ENCODE measurements at places on chromosomes 4 and X.

DNA sequence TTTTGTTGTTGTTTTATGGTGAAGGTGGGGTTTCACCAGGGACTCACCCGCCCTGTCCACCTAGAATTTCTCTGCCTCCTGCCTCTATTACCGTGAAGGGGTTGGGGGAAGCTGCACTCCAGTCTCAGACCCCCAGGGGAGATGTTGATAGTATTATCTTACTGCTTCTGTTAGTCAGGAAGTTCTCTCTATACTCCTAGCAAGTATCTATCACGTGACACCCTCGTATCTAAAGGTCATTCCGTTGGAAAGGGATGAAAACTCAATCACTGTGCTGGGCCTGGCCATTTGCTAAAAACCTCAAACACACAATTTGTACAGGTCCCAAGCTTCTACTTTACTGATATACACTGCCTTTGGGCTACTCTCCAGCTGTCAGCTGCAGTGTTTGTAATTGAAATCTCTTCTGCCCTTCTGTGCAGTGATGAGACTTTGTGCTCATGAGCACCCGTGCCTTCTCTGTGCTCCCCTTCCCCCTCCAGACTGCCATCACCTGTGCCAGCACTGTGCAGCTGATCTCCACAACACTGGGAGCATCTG lies 188.5 kb upstream of the ANXA3 start:
- DNase-seq: no peak

DNA sequence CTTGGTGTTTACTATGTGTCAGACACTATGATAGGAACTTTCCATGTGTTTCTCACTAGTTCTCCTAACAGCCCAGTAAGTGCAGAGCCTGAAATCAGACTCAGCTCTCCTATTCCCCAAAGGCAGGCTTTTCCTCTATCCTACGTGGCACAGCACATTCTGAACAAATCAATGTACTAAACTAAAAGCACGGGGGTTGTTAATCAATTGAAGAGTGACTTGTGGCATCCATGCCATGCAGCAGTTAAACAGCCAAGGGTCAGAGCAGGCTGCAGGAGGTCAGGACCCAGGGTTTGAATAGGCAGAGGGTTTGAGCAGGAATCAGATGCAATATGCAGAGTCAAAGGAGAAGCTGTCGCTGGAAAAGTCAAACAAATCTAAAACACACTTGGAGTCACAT lies 289.7 kb upstream of the LDB2 start:
- DNase-seq: no peak

DNA sequence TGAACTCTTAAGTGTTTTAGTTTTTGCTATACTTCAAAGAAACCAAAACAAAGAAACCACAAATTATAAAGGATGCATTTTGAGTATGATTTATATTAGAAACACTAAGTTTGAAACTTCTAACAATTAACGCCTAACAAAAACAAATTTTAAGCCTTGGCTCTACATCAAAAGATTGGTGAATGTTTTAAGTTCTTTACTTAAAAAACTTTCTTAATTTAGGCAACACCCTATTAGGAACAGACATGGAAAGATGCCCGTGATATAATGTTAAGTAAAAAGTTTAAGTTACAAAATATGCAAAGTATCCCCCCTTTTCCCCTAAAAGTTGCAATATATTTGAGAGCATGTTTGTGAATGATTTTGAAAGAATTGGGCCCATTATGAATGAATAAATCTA lies 21.2 kb downstream of the PROM1 start:
- no peak for DNase-seq

GRCh38 chrX:12950851-12951594 lies 23.9 kb upstream of the TMSB4X start:
- peak; percentile 52 for DNase-seq

DNA sequence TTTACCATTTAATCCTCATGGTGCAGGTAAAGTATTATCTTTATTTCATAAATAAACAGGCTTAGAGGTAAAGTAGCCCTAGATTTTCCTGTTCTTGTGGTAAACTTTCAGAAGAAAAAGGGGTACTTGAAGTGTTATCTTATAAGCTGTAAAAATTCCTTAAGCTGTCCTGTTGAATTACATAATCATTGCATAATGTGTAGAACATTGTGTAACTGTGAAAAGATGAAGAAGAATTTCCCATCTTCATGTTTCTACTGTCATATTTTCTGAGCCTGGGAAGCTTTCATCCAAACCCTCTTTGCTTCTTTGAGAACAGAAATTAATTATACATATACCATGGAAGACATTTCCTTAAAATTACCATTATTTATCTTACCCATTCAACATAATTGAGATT lies 90.5 kb downstream of the ELOVL6 start:
- DNase-seq: no peak

All from T-helper 9 cell (primary cell).